ENCODE measurements at places on chromosomes 4 and X.
A peak's percentile ranks its signal among the peaks of the same experiment; 100 is the strongest.

- no peak for DNase-seq
These were observed 40.1 kb upstream of the GPR78 start for GRCh38 chr4:8540072-8540471.

DNA sequence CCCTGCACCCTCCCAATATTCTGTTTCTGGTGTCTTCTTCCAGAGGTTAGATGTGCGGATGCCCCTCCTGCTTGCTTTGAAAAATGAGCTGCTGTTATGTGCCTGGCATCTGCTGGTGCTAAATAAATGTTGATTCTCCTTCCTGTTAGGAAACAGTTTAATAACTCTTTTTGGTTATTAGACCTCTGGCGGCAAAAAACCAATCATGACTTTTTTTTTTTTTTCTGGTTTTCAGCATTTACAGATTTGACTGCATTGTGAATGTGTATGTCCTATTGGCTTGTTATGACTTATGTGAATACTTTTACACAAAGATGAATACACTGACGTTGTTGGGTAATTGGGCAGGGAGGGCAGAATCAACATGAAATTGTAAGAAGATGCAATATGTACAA is 13.6 kb upstream of the TMEM156 start:
- no peak for DNase-seq

GRCh38 chr4:76233967-76234678 is 17.4 kb upstream of the FAM47E start:
- DNase-seq = peak; percentile 73

DNA sequence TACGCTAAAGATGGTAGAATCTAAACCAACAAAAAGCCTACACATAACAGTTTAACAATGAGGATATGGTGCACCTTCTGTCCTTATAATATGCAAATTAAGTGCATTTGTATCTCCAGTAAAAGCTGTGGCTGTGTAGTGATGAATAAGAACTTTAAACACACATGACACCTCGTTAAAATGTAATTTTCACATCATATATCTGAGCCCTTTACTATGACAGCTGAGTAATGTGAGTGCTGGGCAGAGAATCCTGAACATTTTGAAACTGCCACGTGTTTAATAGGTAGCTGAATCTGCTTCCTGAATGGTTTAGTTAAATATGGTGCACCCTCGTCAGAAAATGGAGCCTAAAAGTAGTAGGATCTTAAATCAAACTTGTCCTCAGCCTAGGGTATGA is 540.8 kb downstream of the ADGRL3 start:
- no peak for DNase-seq

GRCh38 chrX:5726224-5726623 is 502.4 kb downstream of the NLGN4X start:
- DNase-seq = no peak

DNA sequence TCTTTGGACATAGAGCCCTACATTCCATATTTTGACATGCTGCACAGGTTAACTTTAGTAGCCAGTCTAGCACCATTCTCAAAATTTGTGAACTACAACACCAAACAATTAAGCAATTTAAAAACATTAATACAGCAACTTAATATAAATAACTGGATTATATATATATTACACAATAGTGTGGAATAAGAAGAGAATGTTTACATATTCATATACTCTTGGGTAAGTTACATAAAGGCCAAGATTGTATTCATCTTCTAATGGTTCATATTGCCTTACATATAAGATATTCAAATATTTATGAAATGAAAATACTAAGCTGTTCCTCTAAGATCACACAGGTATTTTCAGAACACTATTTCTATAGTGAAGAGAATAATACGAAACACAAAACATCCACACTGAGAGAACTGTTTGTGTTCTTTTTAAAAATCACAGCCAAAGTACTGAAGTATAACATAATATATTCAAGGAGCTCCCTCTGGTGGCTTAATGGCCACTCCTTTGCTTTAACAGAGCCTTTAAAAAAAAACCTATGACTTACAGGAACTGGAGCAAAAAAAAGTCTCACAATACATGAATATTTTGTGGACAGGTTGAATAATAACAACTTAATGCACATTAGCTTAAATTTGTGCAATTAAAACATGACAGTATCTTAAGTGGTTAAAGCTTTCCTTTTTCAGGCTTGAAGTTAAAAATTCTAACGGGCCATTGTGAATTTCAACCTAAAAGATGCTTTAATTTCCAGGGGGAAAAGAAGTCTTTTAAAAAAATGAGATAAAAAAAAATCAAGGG is 46.2 kb downstream of the NEK1 start:
- peak; percentile 29 for DNase-seq

DNA sequence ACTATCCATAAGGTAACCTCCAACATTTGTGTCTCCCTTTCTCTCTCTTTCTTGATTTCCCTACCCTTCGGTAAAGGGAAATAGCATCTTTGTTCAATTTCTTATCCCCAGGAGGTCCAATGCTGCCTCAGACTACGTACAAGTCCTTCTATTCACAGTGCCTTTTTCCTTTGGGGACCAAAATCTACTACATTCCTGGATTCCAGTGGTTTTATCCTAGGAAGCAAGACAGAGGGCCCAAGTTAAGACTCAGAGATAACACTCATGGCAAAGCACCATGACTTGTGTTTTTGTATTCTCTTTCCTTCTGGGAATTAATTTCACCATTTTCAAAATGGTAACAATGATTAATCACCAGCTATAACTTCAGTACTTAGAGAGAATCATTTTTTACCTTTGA is 10.6 kb downstream of the G3BP2 start:
- DNase-seq = no peak

DNA sequence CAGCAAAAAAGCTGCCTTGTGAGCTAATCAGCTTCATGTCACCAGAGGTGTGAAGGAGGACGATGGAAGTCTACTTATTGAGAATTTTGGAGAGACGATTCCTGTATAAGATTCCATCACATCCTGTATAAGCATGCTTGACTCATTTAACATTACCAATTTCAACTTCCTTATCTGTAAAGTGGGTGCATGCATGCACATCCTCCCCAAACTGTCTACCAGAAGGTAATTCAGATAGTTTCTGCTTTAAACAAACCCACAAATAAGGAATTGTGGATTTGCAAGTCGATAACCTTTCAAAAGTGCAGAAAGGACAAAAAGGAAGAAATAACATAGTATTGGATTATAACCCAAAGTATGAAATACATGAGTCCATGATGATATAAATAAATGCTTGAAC is 31.1 kb downstream of the AKAP4 start:
- no peak for DNase-seq

DNA sequence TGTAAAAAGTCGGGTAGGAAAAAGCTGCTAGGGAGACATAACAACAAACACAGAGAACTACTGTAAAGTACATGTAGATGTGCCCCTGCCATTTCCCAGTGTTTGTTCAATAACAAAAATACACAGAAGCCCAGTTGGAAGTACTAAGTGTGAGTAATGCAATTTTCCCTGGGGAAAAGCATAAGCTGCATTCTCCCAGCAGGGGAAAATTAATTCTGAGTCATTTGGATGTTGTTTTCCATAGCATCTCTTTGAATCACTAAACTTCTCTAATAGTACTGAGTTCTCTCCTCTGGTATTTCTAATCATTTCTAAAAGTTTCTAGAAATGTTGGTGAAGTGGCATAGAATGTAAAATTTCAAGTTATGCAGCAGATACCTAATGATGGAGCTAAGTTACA is 1114.9 kb downstream of the C4orf33 start:
- no peak for DNase-seq

- no peak for DNase-seq
These were observed 4.3 kb upstream of the CLNK start for GRCh38 chr4:10688846-10689245.

- DNase-seq = no peak
These were observed 4.8 kb downstream of the AREG start for GRCh38 chr4:74449571-74450297.

- DNase-seq = no peak
These were observed 13.0 kb downstream of the PNMA6E start for GRCh38 chrX:153387987-153388721.

GRCh38 chr4:57777876-57778275 is 667.7 kb upstream of the IGFBP7 start:
- DNase-seq = no peak

GRCh38 chr4:118345813-118346212 is 7.0 kb downstream of the PRSS12 start:
- DNase-seq = no peak

- no peak for DNase-seq
These were observed 902 bp upstream of the LARP1B start for GRCh38 chr4:128060121-128060698.

DNA sequence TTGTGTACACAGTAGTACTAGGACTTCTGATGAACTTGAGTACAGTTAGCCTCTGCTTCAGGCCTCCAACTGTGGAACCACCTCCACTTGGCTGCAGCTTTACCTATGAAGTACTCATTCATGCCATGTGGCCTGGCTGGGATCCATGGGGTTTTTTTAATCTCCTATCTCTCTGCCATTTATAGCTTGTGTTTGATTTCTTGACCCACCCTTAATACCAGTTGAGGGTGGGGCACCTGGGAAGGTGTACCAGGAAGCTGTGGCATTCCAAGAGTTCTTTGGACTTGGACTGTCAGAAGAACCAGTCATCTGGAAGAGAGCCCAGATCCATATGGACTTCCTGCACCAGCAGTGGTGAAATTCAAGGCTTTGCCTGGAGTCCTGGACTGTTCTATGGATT is 230.1 kb downstream of the SHROOM3 start:
- no peak for DNase-seq

DNA sequence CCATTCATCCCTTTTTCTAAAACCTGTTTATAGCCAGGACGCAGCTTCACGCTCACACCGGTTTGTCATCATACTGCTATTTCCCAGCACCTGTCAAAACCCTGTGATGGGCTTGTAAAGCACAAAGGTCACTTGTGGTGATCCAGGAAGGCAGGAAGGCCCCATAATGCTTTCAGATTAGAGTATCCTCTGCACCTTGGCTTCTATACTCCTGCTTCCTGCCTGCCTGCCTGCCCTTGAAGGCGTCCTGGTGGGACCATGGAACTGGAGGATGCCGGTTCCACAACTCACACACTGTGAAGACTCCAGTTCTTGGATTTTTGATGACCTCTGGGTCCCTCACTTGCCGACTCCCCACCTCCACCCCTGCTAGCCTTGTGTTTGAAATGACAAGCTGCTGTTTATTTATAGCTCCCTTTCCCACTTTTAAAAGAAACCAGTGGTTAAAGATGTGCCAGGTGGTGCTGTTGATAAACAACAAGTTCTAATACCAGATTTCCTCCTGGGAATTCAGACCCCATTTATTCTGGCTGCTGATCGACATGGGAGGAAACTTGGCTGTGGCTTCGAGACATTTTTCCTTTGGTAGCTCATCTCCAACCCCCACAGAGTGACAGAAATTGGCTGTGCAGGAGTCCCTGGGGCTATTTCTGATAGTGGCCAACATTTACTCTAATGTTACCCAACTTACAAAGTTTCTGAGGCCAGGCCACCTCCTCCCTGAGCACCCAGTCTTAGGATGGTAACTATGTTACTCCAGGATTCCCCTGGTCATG is 211.5 kb downstream of the KDR start:
- no peak for DNase-seq

DNA sequence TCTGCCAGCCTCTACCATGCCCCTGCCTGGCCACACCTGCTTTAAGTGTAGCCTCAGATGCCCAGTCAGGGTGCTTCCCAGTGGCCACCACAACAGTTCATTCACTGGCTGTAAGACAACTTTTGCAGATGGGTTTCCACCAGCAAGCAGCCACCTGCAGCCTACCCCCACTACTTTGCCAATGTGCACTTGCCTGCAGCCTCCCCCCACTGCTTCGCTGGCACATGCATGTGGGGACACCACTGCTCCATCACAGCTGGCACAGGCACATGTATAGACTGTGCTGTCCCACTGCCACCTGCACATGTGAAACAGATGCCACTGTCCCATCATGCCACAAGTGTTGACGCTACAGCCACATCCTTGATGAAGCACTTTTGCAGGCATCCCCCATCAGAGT is 723.9 kb downstream of the SH3BGRL start:
- DNase-seq = no peak

GRCh38 chr4:164405774-164406173 is 348.2 kb upstream of the SMIM31 start:
- DNase-seq = no peak

Measured in thyroid gland (tissue), 4 donors.